ENCODE measurements at places on chromosomes 11 and 22. TPM values are rescaled to one million over a fixed set of nuclear protein-coding genes. Genes with fewer than 3 reads are reported as not detected.

DNA sequence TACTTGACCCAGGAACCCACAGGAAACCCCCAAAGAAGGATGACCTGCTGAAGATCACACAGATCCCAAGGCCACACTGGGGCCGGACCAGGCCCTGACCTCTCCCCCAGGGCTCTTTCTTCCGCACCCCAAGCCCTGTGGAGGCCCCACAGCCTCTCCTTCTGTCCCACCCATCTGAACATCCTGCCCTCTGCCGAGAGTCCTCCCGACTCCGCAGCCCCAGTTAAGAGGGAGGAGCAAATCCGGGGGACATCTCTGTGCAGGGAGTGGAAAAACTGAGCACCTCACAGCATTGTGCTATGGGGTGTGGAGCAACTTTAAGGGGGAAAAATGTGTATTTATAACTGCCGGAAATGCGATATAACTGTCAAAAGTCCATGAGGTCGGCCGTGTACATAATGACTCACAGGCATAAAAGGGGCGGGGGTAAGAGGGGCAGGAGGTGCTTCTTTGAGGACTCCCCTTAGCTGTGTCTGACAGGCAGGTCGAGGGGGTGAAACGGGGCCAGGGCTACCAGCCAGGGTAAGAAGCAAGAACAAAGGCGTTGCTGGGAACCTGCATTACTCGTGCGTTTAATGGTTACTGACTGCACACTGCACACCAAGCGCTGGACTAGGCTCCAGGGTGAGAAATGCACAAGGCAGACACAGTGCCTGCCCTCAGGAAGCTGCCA is 57.2 kb downstream of the WNT11 start:
- DNase-seq, result no peak

GRCh38 chr11:120929090-120929489 is 94.8 kb upstream of the TBCEL start:
- DNase-seq, result no peak

DNA sequence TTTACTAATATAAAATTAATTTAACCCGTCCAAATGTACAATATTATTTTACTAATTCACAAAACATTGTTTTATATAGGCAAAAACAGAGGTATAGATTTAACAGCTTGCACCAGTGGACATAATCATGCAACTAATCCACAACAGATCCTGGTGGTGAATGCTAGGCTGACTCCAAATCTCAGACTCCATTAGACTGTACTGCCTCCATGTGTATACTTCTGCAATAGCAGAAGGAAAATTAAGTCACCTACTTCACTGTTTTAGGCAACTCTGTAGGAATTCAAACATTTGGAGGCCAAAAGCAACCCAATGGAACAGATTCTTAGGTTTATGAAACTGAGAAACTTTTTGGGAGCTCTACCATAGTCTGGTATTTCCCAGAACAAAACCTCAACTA is 30.0 kb upstream of the RAB39A start:
- peak; percentile 15 for DNase-seq

DNA sequence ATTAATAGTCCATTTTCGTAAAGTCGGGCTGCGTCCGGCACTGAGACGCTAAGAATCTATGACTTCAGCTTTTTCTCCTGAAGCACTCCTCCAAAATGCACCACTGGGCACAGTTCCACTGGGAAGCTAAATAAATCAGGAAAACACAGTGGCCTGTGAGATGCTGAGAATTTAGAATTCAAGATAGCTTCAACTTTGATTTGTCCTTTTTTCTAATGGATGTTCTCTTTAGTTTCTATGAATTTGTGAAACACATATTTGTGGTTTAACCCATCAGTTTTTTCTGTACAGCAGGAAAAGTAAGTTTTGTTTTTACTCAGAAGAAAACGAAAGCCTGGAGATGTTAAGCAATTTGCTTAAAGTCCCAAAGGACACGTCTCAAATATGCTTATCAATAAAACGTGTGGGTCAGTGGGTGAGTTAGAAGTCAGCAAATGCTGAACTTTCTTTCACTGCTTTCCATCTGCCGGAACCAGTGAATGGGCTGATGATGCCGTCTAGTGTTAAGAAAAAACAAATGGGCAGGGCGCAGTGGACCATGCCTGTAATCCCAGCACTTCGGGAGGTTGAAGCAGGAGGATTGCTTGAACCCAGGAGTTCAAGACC is 40.7 kb upstream of the CLMP start:
- no peak for DNase-seq

DNA sequence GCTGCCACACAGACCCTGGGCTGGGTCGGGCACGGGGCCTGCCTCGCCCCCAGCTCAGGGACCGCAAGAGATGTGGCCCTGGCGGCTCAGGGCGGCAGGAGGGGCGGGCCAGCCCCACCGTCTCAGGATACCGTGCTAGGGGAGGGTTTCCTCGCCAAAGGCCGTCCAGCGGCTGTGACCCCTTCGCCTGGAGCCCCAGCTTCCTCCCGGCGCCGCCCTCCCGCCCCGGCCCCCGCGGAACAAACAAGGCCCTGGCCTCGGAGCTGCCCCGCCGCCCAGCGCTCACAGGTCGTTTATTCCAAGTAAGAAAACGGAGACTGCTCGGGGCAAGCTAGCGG is 543 bp upstream of the AP2A2 start:
- DNase-seq, result no peak

DNA sequence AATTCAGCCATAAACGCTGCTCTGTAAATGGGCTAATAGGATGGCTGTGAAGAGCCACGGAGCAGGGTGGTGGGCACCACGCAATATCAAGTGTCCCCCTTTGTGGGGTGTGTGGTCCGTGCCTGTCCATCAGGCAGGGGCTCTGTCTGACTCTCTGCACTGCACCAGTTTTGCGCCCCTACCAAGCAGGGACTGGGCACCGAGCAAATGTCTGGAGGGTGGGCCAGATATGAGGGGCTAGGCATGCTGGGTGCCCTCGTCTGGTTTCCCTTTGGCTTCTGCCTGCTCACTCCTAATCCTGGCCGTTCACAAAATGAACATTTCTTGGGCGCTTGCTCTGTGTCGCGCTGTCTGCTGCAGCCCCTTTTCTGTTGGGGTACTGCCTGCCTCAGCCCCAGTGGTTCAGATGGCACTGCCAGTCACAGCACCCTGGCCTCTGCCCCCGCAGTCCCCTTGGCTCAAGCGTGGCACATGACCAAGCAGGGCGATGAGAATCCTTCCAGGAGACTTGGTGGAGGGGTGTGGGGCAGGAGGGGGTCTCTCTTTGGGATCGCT is 37.1 kb upstream of the CELSR1 start:
- no peak for DNase-seq

SYT7 gene
- polyA plus RNA-seq, result 2.5 TPM

- no peak for DNase-seq
These were observed 14.0 kb downstream of the MICALL1 start for GRCh38 chr22:37920126-37920525.

DNA sequence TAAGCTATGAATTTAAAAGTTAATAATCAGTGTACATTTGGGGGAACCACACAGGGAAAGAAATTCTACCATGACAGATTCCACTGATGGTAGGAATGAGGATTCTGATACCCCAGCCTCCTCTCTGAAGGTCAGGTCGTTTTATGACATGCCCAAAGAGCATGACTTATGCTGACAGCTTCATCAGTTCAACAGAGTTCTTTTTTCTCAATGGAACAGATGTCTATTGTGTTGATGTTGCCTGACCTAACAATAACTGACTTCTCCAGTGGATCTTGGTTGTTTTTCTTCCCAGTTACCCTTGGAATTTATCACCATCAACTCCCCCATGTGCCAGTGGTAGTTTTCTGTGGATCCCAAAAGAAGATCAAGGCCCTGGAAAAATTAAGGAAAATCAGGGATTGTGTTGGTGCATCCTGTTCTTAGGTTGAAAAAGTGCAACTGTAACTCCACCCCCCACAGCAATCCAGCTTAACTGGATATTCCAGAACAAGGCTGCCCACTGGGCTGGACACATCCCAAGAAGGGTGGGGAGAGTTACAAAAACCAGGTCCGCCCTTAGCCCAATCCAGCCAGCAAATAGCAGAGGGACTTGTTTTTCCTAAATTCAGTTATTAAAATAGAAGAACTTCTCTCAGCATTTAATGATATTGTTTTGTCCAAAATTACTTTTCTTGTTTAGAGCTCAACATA is 31.5 kb upstream of the CAT start:
- DNase-seq, result no peak

DNA sequence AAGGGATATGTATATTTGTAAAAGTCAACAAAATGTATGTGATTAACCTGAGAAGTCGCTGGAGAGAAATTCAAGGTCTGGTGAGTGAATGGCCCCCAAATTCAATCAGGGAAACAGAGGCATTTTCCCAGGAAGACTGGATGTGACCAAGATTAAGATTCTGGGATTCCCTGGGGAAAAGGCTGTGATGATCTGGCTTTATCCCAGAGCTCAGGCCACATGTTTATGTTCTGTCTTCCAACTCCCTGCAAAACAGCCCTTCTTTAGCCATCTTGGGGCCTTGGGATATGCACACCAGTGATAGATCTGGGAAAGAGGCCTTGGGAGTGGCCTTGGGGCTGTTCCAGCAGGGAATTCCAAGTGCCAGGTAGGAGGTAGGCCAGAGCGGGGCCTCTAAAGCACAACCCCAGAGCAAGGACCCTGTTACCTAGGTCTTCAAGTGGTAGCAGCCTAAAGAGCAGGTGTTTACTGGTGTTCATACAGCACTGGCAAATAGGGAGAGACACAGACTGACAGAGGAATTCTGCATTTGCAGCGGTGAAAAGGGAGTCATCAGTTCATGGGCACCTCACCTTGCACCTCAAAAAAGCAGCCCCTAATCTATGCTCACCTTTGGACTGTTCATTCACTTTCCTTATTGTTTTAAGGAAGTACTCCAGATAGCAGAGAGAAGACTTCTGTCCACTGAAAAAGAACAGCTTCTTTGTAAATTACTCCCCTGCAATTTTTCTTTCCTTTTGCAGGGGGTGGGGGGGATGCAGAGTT is 312.4 kb downstream of the BUD13 start:
- DNase-seq, result no peak

GRCh38 chr11:122201106-122201505 is 85.1 kb upstream of the BLID start:
- DNase-seq, result no peak

SYCE3 gene
- polyA plus RNA-seq, result not detected

GRCh38 chr22:24554313-24555164 is at the start of gene GUCD1:
Gene GUCD1, minus strand, starts transcription at chr22:24555138. Its CDS starts 147 bp downstream, at chr22:24554991.
- peak; percentile 32 for DNase-seq

NRGN gene
- polyA plus RNA-seq, result 10.8 TPM

DNA sequence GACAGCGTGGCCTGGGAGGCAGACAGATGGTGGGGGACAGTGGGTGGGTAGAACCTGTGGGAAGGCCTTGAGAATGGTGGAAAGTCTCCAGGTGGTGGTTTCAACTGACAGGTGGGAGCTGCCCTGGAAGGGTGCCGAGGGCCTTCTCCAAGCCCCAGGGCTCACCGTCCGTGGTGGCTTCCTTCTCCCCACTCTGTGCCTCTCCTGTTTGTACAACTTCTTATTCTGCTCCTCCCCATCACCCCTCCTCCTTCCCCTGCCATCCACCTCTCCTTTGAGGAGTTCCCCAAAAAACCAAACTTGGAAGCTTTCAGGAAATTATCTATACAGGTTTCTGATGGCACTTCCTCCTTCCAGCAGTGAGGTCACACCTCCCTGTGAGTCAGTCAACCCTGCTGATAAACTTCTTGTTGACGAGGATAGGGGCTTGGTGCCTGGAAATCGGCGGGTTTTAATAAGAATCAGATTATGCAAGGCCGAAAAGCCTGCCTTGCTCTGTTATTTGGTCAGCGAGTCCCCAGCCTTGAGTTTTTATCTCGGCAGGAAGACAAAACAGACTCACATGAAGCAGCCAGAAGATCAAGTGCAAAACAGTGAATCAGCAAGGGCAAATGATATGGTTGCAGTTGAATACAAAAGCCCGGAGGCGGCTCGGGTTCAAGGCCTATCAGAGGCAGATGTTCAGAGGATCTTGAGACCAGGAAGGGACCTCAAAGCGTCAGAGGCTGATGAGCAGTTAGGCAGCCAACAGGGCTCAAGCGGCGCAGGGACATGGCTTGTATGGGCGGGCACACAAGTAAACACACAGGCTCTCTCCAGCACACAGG is 9.5 kb upstream of the ST3GAL4 start:
- DNase-seq, result no peak

DNA sequence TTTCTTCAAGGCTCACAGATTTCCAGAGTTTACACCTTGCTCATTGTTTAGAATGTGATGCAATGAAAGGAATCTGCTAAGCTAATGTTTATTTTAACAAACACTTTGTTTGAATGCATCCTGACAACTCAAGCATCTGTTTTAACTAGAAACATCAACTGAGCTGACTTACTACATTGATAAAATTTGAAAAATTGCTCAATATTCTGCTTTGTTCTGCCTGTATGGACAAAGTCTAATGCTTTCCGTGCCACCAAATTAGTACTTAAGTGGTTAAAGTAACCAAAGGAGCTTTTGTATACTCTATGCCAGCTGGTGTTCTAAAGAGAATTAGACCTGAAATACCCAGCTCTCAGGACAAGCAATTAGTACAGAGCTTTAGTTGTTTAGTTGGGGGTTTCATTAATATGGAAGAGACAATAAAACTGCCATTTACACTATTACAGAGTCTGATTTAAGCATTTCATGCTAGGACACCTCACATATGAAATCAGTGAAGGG is 105.2 kb downstream of the MAML2 start:
- DNase-seq, result no peak

- DNase-seq, result no peak
These were observed 612.2 kb downstream of the CNTN5 start for GRCh38 chr11:99632969-99633368.

DNA sequence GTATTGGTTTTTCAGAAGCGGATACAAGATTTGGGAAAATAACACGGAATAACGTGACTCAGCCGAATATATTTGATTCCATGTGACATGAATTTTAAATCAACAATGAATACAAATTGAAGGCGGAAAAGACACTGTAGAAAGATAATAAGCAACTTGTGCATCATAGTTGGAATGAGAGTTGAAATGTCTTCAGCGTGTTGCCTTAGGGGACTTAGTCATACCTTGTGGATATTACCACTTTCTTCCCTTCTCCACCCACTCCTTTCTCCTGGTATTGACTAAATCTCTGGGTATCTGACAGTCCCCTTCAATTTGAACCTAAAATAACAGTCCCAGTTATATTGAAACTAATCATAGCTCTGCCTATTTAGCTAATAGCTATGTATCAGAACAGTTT is 2373.1 kb upstream of the RAG2 start:
- no peak for DNase-seq

DNA sequence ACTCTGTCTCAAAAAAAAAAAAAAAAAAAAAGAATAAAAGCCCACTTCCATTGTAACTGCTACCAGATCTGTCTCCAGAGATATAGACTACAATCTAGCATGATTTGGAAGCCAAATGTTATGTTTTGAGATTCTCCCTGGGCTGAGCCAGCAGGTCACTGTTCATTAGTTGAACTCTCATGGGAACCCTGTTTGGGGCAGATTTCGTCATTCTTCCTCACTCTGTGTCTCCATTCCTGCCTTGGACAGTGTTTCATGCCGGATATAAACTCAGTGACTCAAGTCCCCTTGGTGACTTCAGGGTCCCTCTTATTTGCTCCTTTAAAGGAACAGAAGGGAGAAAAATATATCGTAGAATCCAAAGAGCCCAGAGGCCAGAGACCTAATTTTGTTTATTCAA is 378.1 kb downstream of the LARGE1 start:
- DNase-seq, result no peak

GLYAT gene
- polyA plus RNA-seq, result not detected

All from muscle of arm (tissue), 14 donors.